ENCODE measurements at places on chromosomes 16 and 17. TPM values are rescaled to one million over a fixed set of nuclear protein-coding genes. Genes with fewer than 3 reads are reported as not detected.

MMD gene
- 13.7 TPM for total RNA-seq

TBC1D3I gene
- 5.8 TPM for total RNA-seq

LHX1 gene
- total RNA-seq: 2.9 TPM

DNA sequence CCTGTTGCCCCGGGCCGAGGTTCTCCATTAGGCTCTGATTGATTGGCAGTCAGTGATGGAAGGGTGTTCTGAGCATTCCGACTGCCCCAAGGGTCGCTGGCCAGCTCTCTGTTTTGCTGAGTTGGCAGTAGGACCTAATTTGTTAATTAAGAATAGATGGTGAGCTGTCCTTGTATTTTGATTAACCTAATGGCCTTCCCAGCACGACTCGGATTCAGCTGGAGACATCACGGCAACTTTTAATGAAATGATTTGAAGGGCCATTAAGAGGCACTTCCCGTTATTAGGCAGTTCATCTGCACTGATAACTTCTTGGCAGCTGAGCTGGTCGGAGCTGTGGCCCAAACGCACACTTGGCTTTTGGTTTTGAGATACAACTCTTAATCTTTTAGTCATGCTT, 74.2 kb downstream of the HAPSTR1 start:
- DNase-seq: no peak

- no peak for DNase-seq
Observed at GRCh38 chr16:83924686-83925085, 25.8 kb downstream of the MLYCD start.

DNA sequence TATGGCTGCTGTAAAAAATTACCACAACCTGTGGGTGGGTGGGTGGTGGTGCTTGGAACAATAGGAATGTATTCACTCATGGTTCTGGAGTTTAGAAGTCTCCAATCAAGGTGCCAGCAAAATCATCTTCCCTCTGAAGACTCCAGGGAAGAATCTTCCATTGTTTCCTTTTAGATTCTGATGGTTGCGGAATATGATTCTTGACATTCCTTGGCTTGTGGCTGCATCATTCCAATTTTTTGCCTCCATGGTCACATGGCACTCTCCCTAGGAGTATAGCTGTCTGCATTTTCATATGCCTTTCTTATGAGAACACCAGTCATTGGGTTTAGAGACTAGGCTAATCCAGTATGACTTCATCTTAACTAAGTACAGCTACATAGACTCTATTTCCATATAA, 401.0 kb downstream of the HS3ST3B1 start:
- DNase-seq: no peak

DNA sequence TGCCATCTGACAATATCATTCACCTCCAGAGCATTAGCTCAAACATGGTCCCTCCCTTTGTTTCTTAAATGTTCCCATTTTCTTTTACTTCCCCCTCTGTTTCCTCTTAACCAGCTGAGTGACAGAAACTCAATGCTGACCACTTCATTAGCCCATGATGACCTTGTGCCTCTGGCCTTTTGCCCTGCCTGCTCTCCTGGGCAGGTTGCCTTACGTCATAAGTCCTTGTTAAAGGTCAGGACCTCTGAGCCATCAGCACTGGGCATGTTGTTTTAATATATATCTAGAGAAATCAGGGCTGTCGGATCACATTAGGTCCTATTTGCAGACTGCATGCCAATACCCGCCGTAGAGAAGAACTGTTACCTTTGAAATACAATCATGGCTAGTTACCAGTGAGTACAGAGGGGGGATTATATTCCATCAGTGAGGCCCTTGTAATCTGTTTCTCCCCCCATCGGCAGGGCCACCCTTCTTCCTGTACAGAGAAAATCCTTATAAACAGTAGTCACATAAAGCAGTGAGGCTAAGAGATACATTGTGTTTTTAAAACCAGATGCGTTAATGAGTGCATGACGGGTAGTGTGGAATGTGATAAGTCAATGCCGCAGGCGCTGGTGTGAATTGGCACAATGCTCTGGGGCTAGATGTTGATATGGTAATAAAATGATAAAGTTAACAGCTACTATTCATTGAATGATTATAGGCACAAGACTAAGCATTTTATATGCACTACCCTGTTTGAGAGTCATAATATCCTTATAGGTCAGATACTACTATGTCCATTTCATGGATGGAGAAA, 94.3 kb upstream of the ZFHX3 start:
- no peak for DNase-seq

- DNase-seq: no peak
Observed at GRCh38 chr16:61002479-61003204, 1033.6 kb downstream of the CDH8 start.

DNA sequence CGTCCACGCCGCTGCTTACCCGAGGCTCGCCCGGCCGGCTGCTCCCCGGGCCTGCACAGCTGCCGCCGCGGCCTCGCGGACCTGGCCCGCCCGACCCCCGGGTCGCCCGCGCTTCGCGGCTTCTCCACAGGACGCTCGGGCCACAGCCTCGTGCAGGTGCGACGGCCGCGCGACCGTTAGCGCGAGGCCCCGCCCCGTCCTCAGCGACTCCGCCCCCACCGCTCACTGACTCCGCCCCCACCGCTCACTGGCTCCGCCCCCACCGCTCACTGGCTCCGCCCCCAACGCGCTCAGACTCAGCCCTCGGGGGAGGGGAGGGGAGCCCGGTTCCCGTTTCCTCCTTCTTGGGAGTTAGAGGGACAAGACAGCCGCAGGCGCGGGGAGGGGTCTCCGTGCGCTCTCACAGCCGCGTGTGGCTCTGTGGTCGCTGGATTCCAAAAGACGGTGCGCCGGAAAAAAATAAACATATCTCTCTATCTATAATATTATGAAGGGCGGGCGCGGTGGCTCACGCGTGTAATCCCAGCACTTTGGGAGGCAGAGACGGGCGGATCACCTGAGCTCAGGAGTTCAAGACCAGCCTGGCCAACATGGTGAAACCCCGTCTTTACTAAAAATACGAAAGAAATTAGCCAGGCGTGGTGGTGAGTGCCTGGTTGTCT, at the start of gene MEIOB:
TSS of gene MEIOB (minus strand) at position 191 of the 662 bp plus-strand sequence. CDS start 3,989 bp downstream, outside the sequence.
- no peak for DNase-seq

DNA sequence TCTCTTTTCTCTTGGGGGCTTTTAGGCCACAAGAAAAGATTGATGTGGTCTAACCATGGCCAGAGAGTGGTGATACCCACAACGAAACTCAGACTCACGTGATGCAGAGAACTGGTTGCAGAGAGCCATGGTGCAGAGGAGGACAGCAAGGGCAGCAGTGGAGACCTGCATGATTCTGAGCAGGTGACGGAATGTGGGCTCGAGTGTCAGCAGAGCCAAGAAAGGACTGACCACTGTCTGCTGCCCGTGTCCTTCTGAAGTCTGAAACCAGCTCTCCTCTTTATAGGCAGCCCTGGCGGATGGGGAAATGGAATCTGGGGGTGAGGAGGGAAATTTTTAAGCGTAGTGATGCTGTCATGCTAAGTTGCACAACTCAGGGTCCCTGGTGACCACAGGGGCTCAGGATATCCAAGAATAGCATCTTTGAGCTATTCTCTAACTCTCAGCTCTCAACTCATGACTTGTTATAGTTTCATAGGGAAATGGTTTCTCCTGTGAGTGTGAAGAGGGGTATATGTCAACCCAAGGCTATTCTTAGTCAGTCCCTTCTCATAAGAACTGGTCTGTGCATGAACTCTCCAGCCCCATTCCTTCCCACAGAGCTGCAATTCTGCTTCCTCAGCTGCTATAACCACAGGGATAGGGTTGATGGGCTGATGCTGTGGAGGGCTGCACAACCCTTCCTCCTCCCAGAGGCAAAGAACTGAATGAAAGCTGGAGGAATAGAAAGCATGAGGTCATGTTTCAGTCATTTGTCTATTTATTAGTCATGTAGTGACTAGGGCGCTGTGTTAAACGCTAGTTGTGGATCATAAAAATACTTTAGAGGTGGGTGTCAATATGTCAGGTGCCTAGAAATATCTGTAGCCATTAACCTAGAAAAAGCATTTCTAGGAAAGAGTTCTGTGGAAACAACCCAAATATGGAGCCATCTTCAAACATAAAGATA, at the start of gene CCL3:
TSS of gene CCL3 (minus strand) at position 256 of the 949 bp plus-strand sequence. CDS start at position 171, 85 bp downstream.
- peak; percentile 53 for DNase-seq

DNA sequence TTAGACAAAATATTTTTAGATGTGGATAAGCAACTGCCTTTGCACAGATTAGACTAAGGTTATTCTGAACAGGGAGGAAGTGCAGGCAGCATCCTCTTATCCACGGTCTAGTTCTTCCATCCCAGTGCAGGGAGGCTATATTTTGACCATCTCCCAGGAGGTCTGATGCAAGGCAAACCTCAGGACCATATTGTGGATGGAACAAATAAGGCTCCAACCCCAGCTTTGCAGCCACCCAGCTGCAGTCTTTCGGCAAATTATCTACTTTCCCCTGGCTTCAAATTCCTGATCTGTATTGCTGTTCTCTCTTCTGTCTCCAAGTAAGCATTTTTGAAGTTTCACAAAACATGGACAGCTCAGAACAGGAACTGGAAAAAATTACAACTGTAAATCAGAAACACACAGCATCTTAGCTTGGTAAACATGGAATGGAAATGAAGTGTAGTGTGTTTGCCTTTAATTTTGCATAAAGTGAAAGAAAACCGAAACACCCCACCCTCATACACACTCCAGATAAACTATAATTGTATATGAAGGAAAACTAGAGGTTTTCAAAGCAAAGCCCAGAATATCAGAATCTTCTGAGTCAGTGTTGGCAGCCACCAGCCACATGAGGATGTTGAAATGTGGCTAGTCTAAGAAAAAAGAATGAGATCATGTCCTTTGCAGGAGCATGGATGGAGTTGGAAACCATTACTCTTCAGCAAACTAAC, 33.5 kb upstream of the MON1B start:
- peak; percentile 41 for DNase-seq

DNA sequence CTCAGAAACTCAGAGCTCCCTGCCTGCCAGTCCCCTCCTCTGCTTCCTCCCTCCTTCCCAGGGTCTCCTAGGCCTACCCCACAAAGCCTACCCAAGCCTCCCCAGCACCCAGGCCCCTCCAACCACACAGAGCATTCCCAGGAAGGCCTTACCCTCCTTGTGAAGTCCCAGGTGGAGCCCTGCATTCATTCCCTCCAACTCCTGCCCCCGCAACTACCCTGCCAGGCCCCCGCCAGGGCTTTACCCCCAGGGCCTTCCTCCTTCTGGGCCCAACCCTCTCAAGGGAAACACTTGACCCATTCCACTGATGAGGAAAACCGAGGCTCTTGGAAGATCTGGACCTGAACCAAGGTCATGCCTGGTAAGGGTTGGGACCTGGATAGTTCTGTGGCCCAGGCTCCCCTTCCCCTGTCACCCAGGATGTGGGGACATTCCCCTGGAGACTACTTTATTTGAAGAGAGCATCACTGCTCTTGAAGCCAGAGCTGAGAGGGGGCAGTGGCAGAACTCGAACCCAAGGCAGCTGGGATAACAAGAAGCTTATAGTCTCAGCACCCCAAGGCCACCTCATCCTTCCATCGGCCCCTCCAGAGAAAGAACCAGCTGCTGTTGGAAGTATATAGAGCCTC, 12.5 kb downstream of the PLLP start:
- DNase-seq: no peak

DNA sequence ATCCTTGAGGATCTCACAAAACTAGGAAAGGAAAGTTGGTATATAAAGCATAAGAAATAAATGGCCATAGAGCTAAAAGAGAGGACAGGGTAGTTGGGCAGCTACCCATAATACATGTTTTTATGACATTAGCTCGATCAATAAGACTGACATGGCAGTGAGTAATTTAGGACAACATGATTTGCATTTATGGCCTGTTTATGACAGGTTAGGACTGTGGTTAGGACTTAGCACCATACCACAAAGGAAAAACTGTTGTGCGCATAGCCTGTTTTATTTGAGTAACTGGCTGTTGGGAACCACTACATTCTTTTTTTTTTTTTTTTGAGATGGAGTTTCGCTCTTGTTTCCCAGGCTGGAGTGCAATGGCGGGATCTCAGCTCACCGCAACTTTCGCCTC, 18.0 kb upstream of the TRIM37 start:
- DNase-seq: no peak

DNA sequence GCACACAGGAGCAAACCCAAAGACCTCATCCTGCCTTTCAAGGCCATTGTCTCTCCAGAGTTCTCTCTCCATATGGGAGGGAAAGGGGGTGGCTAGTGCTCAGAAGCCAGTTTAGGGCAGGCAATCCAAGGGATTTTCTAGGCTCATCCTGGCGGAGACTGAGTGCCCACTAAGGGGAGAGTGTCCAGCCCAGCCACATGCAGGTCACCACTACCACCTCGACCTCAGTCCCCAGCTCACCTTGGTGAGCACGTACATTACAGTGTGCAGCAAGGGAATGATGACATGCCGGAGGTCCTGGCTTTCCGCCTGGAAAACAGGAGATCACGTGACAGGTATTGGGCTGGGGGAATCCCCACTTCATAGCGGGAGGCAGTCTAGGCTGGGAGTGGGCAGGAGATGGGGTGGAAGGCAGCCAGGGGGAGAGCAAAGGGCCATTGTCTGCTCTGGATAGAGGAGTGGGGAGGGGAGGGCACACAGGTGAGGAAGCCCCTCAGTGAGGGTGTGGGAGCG, 29.9 kb downstream of the PIK3R6 start:
- no peak for DNase-seq
